ENCODE measurements at places on chromosomes 2 and 18.

- DNase-seq = no peak
Observed at GRCh38 chr18:50802141-50802540, 17.7 kb downstream of the MRO start.

DNA sequence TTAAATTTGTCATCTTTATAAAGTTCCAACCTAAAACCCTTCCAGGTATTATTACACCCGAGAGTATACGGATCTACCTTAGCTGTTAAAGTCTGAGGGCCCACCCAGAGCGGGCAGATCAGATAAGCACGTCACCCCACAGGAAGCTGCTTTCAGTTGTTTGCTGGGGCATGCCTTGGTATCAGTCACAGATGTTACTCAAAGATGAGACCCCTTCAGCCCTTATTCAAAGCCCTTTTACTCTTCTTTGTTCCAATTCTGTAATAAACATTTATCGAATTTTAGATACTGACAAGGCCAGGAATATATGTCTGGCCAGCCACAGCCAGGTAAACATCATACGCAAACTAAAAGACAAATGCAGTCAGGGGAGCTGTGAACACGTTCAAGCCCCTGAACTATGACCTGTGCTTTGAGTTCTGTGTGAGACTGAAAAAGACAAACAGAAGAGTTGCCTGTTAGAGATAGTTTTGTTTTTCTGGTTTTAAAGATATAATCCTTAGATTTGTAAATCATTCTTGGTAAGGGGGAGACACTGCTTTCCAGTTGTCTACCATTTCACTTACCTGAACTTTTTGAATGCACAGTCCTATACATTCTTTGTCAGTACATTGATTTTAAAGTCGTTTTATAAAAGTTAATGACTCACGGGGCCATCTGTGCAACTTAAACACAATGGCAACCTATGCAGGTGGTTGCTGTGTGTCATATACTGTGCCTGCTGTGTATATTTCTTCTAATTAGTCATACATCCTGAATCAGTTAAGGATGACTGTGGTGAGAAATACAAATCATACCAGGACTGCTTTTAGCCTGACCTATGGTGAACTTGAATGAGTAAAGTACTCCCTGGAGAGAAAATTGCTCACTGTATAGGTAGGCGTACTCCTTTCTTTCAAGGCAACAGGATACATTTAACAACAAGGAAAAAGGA is 100.5 kb upstream of the ITPRID2 start:
- DNase-seq = peak; percentile 95

- no peak for DNase-seq
Observed at GRCh38 chr2:60540074-60540473, 13.4 kb downstream of the BCL11A start.

DNA sequence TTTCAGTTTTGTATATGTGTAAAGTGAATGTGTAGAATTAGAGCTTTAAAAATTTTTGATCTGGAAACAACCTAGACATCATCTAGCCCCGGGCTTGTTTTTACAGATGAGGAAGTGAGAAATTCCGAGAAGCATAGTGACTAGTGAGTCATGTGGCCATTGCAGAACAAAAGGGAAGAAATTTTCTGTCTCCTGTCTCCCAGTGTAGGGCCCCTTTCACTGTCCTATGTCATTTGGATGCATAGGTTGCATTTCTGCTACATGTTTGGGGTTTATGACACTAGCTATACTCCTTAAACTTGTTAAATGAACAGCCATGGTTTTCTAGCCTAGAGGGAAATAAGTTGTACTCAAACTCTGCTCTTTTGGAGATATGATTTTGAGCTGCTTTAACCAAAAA is 84.6 kb downstream of the PLCL1 start:
- DNase-seq = no peak

- no peak for DNase-seq
Observed at GRCh38 chr2:70118798-70119454, 31.6 kb downstream of the PCBP1 start.

DNA sequence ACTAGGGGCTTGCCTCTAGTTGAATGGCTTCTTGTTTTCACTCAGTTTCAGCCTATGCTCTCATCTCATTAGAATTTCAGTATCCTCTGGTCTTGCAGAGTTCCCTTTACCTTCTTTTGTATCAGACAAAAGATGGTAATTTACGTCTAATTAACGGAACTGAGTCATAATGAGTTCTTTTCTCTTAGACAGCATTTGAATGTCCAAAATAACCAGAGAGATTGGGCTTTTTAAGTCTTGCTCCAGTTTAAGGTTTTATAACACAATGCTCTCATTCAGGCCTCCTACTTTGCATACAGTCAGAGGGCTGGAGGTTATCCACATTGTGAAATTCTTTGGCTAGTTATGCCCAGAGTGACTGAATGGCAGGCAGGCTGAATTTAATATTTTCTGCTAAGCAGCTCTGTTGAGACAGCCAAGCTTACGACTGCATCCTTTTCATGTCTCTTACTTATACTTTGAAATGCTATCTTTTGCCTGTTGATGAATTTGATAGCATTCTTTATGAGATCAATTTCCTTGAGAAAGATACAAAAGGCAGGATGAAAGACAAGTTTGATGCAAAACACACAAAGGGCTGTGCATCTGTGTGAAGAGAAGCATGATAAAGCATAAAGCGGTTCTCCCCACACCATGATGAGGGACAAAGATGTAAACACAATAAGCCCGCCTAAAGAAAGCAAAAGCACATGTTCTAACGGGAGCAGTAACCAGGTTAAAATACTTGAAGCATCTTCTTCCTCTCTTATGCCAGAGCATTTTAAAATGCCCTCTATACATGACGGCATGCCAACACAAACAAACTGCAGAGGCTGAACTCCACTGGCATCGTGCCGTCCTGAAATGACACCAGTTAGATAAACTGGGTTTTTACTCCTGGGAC is 90.0 kb downstream of the CDH2 start:
- DNase-seq = no peak

- DNase-seq = no peak
Observed at GRCh38 chr18:74226156-74226555, 65.6 kb downstream of the CYB5A start.

DNA sequence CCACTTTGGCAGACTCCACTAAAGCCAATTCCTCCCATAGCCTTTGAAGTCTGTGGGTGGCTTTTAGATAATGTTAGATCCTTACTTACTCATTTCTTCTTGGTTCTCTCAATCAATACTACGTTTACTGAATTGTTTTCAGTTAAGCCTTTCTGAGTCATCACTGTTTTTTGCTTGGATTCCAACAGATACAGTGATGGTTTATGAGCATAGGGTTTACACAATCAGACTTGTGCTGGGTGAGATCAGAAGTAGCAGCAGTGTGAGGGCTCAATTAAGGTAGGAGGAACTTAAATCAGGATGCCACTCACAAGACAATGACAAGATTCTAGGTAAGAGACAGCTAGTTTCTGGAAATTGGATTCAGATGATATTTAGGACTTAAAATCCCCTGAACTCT is 297.7 kb upstream of the DOK6 start:
- no peak for DNase-seq

Measured in SW 1271 (cell line).